ENCODE measurements at places on chromosomes 12 and 14.

DNA sequence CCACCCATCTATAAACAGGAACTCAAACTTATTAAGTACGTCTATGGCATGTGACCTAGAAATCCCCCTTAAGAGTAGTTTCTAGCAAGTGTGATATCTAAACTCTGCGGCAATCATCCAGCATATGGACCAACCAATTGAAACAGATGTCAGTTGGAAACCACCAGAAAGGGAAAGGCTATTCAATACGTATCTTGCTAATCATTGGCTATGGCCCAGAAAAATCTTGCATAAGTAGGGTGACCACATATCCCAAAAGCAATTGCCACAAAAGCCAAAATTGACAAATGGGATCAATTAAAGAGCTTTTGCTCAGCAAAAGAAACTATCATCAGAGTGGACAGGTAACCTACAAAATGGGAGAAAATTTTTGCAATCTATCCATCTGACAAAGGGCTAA, 24.2 kb downstream of the SYNJ2BP start:
- DNase-seq, result peak; percentile 15

DNA sequence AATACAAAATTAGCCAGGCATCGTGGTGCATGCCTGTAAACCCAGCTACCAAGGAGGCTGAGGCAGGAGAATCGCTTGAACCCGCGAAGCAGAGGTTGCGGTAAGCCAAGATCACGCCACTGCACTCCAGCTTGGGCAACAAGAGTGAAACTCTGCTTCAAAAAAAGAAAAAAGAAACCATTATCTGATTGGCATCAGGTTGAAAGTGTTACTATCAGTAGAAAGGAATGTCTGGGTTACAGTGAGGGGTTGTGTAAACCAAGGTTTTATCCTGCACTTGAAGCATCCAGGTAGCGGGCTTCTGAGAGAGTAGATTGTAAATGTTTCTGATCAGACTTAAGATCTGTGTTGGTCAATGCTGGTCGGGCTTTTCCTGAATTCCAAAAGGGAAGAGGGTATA, 14.1 kb upstream of the OXA1L start:
- no peak for DNase-seq

GRCh38 chr12:130920723-130921381, 32.9 kb upstream of the ADGRD1 start:
- DNase-seq, result no peak

DNA sequence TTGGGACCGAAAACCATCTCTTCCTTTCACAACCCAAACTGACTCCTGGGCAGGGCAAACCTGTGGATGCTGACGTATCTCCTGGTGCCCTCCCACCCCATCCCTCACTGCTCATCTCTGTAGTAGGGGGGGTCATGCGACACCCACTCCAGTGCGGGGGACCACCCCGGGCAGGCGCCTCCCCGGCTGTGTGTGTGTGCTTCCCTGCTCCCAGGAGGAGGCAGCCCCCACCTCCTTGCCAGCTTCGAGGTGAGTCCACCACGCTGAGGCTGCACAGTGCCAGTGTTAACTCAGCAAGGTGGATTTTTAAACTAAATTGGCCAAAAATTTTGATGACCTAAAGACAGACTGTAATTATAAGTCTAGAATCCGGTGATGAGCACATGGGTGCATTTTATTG, 46.2 kb upstream of the BEGAIN start:
- DNase-seq, result no peak

DNA sequence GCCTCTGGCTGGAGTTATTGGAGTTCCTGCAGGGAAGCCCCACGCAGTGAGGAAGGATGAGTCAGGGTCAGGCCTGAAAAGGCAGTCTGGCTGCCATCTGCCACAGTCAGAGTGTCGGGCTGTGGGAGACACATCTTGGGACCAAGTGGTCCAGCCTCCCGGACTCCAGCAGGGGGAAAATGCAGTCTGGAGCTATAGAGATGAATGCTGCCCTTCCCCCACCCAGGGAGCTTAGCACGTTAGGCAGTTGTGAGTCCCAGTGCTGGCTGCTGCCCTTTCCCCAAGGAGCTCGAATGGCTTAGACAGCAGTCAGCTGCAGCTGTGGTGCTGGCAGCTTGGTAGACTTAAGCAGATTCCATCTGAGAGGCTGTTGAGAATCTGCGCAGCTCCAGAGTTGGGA, 8.2 kb upstream of the NTS start:
- no peak for DNase-seq

DNA sequence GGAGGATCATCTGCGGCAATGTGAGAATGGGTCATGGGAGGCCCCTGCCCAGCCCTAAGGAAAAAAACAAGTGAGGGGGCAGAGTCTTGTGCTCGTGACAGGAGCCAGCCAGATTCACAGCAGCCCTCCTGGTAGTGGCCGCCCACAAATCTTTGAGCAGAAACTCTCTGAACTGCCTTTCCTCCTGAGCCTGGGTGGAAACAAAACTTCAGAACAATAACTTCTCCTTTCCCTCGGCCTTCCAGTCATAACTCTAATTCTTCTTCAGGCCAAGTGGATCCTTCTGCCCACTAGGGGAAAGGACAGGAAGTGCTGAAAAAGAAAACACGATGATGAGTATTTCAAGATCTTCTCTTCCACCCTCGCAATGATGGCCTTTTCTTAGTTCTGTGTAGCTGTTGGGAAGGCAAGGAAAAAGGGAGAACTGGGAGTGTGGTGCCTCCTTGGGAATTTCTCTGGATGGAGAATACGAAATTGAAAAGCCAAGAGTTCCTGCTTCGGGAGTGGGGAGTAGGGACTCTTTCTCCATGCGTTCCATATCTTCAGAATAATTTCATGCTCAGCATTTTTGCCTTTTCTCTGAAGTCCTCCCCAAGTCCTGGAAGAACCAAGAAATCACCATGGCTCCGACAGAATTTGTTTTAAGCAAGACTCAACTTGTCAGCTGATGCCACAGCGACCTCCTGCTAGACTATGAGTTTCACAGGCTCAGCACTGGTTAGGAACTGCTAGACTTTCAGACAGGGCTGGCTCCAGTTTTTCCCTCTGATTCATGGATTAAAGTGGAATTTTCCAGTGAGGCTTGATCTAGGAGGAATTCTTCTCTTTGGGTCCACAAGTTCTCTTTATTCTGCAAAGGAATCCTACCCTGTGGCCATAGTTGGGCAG, 188.9 kb downstream of the CAND1 start:
- DNase-seq, result peak; percentile 87

GRCh38 chr14:45381091-45381490, 128.1 kb upstream of the MIS18BP1 start:
- DNase-seq, result no peak

DNA sequence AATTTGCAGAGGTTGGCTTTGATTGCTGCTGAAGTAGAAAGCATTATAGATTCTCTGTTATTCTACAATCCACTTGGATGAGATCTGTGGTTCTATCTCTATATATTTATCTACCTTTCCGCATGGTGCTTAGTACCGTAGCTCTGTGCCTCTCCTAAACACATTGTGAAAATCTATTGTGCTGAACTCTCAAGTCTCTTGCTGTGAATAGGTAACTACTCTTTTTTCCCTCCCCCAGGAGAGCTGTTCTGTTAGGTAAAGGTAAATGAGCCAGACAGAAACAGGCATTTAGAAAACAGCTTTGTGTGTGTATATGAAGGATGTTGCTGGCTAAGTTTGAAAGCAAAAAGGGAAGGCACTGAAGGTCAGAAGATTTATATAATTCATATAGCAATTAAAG, 112.6 kb downstream of the BRMS1L start:
- DNase-seq, result no peak

DNA sequence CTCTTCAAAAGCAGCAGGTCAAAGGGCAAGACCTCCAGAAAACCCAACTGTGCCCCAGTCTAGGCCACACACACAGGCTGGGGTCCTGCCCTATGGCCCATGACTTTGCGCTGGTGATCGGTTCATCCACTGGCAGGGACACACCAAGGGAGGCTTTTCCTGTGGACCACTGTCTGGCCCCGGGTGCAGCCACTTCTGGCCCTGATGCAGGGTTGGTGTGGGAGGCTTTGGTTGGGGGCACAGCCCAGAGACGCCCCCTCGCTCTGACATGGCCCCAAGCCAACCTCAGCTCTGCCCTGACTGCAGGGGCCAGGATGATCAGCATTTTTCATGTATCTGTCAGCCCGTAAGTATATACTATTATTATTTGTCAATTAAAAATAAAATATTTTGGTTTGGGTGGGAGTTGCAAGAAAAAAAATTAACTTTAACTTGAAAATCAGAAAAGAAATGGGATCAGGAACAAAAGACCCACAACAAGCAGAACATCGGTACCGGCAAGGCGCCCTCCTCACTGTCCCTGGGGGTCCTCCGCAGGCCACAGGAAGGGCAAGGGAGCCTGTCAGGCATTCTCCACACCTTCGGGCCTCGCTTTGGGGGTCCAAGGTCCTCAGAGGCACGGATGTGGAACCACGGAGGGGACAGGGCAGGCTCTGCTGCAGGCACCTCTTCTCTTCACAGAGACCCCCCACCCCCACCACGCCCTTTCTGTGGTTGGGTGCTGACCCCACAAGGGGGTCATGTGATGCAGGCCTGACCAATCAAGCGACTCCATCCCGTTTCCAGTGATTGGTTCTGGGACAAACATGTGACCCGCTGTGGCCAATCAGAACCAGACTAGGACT, 181.5 kb upstream of the SFSWAP start:
- DNase-seq, result no peak

DNA sequence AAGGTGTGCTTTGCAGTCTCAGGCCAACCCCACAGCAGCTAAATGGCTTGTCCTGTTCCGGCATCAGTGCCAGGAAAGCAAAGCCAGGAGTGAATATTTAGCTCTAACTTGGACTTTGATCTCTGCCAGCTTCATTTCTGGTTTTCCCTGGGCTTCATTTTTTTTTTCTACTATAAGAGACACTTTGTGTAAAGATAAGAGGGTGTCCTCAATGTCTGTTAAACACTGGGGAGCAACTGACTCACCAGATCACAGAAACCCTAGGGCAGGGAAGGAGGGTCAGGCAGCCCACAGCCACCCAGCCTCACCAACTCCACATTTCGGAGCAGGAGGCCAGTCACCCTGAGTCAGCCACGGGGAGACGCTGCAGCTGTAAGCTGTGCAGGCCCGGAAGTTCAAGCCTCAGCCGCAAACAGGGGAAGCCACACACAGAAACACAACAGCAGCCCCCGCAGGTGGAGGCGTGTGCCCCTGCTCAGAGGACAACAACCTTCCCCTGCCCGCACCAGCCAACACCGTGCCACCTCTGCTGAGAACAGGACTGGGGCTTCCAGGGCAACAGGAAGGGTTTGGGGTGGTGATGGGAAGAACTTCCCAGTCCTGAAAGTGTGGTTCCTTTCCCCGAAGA, 6.3 kb downstream of the TNFRSF1A start:
- DNase-seq, result peak; percentile 87

DNA sequence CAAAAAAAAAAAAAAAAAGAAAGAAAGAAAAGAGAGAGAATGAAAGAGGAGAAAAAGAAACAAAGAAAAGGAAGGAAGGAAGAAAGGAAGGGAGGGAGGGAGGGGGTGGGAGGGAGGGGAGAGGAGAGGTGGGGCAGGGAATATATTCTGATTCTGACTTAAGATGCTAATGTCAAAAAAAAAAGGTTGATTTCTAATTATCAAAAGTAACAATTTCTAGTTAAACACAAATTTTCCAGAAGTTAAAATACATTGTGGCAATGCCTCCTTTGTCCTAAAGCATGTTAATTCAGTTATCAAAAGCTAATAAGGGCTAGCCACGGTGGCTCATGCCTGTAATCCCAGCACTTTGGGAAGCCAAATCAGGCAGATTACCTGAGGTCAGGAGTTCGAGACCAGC, 7.5 kb downstream of the MPHOSPH9 start:
- no peak for DNase-seq

DNA sequence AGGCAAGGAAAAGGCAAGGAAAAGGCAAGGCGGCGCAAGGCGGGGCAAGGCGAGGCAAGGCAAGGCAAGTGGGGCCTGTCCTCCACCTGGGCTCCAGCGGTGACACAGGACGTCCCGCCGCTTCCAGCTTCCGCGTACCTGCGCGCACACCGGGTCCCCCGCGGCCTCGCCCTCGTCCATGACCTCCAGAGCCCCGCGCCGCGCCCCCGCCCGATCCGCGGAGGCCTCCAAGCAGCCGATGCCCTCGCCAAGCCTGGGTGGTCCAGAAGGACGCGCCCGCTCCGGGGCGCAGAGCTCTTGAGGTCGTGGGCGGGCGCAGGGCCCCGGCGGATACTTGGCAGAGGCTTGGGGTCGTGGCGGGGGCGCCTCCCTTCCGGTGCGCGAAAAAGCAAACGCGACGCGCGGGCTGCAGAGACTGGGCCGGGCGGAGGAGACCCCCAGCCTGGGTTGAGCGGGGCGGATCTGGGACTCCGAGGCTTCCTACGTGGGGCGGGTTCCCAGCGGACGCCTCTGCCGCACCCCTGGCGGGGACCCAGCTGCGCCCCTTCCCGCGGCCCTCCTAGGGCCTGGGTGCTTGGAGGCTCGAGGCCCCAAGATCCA, 60.8 kb upstream of the EIF5 start:
- no peak for DNase-seq

DNA sequence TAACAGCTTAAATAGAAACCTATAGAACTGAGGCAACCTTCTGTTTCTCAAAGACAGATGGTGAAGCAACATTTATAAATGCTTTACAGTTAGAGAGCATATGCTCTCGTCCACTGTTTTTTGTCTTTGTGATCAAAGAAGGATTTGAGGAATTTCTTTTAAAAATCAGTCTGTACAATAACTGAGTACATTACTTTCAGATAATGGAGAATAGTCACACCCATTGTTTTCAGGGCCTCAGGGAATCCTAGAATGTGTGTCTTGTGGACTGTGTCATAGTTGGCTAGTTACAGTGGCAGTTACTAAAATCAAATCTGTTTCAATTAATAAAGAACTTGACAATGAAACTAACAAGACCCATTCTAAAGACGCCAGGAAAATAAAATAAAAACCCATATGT, 107.9 kb downstream of the PRKCH start:
- no peak for DNase-seq

DNA sequence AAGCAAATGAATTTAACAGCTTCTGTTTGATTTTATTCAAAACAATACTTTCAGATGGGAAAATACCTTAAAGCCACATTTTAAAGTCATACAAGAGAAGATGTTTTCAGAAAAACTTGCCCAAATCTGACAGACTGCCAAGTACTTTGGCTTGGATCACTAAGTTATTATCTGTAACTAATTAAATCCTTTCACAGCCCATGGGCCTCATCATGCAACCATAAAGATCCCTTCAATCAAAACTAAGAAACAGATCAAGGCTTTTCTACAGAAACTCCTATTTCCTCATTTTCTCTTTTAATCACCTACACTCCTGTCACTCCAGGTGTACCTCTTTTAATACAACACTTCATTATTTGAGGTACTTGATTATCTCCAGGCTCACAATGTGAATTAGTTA, 28.1 kb downstream of the BLTP3B start:
- no peak for DNase-seq

- no peak for DNase-seq
These were observed 411.2 kb downstream of the NPAS3 start for GRCh38 chr14:33349871-33350270.

GRCh38 chr14:24664366-24664765, 30.4 kb upstream of the GZMB start:
- no peak for DNase-seq

- no peak for DNase-seq
These were observed 23.4 kb upstream of the ATXN7L3B start for GRCh38 chr12:74514098-74514872.

- DNase-seq, result no peak
These were observed 49.0 kb downstream of the MSRB3 start for GRCh38 chr12:65327207-65328076.
